ENCODE measurements at places on chromosomes 4 and X.

DNA sequence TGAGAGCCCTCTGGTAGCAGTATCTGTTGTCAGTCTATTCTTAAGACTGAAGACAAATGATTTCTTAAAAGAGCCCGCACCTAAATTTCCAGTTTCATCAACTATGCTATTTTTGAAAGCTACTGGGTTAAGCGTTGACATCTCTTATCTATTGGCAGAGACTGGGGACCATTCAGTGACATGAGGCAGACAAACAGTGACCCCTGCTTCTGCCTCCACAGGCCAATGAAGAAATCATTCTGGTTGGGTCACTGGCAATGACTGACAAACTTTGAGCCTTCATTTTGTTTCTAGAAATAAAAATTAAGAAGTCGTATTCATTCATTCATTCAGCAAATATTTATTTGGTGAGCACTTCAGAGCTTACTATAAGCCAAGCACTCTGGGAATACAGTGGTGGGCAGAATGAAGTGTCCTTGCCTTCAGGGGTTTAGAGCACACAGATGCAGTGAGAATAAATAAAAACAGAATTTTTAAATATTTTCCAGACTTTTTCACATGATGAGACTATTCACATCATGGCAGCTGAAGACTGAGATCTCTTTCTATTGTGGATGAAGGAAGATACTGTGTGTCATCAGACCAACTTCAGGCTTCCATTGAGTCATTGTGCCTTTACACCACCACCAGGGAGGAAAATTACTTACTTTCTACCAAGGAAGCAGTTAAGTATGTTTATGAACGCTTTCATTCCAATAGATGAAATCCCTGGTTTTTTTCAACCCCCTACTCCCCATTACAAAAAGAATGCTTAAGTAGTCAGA is 36.0 kb downstream of the SORBS2 start:
- DNase-seq = no peak

DNA sequence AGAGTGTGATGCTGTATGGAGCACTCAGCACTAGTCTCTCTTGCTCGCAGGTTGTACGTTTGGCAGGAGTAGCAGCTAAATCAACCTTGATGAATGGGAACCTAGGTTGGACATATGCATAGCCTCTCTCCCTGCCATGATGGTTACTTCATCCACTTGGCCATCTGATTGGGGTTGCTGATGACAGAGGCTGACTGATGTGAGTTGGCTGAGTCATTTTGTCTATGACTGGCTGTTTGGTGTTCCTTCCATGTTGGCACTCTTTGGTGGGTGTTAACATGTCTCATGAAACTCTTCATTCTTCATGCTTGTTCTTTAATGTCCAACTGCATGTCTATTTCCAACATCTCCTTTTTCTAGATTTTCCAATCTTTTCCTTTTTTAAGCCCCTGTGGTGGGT is 31.6 kb upstream of the SPARCL1 start:
- DNase-seq = no peak

DNA sequence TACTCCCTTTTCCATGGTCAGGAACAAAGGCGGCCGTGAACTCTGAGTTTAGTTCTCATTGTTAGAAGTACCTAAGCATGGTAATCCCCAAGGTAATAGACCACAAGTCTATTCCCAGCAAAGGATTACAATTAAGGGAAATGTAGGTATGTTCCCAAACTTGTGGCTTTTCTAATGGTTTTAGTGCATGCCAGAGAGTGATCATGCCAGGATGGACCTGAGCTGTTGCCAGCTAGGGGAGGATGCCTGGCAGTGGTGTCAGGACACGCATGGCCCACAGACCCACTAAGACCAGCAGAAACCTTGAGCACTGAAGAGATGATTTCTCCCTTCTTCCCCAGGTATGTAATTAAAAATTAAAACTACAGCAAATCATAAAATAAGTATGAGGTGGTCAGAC is 60.8 kb downstream of the COQ2 start:
- DNase-seq = no peak

DNA sequence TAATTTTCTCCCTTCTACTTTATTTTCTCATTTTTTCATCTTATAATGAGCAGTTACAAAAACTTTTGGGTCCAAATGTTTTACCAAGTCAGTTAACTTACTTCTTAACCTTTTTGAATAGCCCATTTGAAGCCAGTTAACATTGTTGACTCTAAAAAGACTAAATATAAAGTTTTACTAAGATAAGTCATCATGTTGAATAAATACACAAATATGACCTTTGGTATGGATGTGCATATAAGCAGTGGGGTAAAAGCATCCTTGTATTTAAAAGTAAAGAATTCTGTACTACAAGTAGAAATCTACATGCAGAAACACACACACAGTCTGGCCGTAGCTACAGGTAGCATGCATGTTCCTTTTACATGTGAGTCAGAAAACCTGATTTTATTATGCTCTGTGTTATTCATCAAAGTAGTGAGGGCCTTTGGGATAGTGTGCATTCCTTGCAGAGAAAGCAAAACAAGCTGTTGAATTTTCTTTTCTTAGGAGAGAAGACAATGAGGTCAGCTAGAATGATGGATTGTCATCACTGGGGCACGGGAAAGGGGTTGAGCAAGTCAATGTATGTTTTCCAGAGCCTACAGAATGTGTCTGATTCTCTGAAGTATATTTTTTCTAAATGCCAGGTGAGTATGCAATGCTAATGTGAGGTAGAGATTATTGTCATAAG is 533.2 kb upstream of the AGA start:
- no peak for DNase-seq

DNA sequence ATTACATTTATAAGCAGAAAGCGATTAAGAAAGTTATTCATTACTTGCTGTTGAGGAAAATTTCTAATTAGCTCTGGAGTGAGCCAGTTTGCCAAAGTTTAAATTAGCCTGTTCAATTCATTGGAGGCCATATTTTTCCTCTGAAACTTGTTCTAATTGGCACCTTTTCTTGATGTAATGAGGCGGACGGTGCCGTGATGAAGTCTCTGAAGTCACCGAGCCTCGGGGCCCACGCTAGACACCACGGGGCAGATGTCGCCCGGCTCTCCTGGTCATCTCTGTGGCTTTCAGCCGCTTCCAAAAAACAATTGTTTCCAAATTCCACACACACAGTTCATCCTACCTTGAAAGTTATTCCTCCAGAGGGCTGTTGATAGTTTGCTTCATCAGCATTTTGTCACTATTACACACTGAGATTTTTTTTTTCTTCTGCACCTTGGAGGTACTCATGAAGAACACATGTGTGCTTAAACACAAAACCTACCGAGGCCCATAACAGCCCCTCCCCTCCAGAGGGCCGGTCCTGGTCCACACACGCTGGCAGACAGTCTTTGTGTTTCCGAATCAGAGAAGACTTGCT is 3.9 kb upstream of the CTAG2 start:
- no peak for DNase-seq

GRCh38 chr4:126753592-126753991 is 879.2 kb upstream of the INTU start:
- no peak for DNase-seq

GRCh38 chr4:513327-513726 is 14.3 kb downstream of the PIGG start:
- no peak for DNase-seq
